ENCODE measurements at places on chromosomes 6 and 20. TPM values are rescaled to one million over a fixed set of nuclear protein-coding genes. Genes with fewer than 3 reads are reported as not detected.

DNA sequence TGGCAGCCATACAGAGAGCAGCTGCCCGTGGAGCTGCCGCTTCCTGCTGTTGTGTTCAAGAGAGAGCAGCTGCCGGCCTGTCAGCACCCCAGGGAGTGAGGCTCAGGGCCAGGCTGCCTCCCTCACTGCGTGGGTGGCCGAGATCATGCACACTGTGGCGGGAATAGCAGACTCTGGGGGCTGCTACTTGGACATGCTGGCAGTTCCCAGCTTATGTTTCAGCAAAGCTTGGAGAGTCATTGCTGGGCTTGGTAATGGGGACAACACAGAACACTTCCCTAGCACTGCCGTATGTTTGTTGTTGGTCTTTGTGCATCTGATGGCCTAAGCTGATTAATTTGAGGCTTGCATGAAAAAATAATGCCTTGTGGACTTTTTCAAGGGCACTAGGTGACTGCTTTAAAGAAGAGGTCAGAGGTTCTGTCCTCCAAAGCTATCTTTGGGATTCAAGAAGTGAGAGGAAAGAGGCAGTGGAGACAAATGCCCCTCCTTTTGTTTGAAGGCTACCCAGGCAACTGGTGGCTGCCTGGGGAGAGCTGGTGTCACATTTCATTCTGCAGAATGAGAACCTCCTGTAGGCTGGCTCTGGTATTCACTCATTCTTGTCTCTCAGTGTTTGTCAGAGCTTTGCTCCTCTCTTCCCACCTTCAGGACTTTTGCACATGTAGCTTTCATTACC is 18.8 kb downstream of the MRAP2 start:
- DNase-seq = no peak

The TREM2 gene
- total RNA-seq = not detected

DNA sequence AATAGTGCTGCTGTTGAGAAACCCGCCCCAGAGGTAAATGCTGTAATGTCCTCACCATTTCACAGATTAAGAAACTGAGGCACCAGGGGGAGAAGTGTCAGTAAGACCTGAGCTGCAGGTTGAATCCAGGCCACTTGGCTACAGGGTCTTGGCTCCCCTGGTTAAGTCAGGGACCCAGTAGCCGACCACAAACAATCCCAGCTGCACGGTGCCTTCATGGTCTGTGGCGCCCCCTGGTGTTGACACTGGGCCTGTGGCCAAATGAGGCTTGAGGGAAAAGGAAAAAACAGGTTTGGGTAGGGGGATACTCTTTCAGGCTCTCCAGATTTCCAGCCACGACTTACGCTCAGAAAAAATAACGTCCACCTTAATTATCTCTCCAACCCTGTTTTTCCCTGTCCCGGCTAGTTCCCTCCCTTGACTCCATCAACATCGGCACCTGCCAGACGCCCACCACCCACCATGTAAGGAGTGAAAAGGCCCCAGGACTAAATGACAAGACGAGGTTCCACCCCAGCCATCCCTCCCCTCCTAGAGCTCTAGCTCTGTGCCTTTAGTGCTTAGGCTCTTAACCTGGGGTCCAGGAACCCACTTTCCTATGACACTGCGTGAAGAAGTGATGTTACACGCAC is 47.7 kb upstream of the POLR1H start:
- no peak for DNase-seq

The LPA gene
- not detected for total RNA-seq

The LGSN gene
- total RNA-seq = 0.18 TPM

GRCh38 chr20:54048481-54048880 is 21.9 kb downstream of the BCAS1 start:
- DNase-seq = no peak

GRCh38 chr6:113662688-113663333 is 194.3 kb upstream of the MARCKS start:
- no peak for DNase-seq

The RNF182 gene
- not detected for total RNA-seq

- DNase-seq = no peak
These were observed 125.1 kb downstream of the TCP11 start for GRCh38 chr6:35015996-35016395.

- no peak for DNase-seq
These were observed 85.2 kb upstream of the ECI2 start for GRCh38 chr6:4220558-4220957.

The PRSS35 gene
- not detected for total RNA-seq

- peak; percentile 68 for DNase-seq
These were observed 170.2 kb downstream of the NFATC2 start for GRCh38 chr20:51372176-51372803.

The CRISP3 gene
- total RNA-seq = not detected

The CD93 gene
- 1.6 TPM for total RNA-seq

The MOG gene
- total RNA-seq = not detected

DNA sequence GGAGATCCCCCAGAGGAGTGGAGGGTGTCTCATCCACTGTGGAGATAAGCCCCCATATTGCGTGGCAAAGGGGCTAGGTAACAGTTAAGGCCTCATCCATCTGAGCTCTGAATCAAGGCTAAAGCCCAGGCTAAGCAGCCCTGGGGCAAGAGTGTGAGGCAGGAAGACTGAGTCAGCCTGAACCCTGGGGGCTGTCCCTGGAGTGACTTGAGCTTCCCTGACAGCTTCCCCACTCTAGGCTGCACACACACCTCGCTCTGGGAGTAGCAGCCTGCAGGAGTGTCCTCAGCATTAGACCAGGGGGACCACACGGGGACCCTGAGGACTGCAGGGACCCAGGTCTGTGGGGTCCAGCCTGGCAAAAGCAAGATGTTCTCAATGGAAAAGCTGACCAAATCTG is 27.9 kb downstream of the UBD start:
- DNase-seq = peak; percentile 42

GRCh38 chr20:9407805-9408421 is 106.5 kb upstream of the LAMP5 start:
- peak; percentile 61 for DNase-seq

DNA sequence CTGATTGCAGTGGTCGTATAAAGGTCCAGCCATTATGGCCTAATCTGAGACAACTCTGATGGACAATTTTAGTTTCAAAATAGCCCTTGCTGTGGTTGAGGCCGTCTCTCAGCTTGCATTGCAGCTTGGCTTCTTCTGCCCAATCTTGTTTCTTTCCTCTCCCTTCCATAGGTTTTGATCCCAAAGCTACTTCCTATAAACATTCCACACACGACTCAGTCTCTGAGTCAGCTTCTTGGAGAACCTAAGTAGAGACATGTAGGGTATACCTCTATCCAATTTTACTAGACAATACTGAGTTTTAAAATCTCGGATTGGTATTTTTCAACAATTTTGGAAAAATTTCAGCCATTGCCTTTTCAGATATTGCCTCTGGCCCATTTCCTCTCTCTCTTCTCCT is 13.4 kb downstream of the IYD start:
- no peak for DNase-seq

- DNase-seq = no peak
These were observed 615 bp upstream of the NTSR1 start for GRCh38 chr20:62707921-62708521.

- DNase-seq = no peak
These were observed 32.5 kb downstream of the ADGRF1 start for GRCh38 chr6:47009583-47009982.

- no peak for DNase-seq
These were observed 241.9 kb downstream of the ADGRB3 start for GRCh38 chr6:68876792-68877493.

The KIF25 gene
- not detected for total RNA-seq

The PRSS16 gene
- total RNA-seq = 0.33 TPM

- DNase-seq = no peak
These were observed 148.2 kb upstream of the MOCS1 start for GRCh38 chr6:40082278-40083043.
